ENCODE measurements at places on chromosomes 7 and 10. TPM values are rescaled to one million over a fixed set of nuclear protein-coding genes. Genes with fewer than 3 reads are reported as not detected.

Gene CHN2
- total RNA-seq: 0.15 TPM

Gene EBLN1
- not detected for total RNA-seq

Gene CPXM2
- not detected for total RNA-seq

Gene PHKG1
- 0.67 TPM for total RNA-seq

Gene NPSR1
- not detected for total RNA-seq

Gene OR6V1
- not detected for total RNA-seq

Gene TUBAL3
- total RNA-seq: not detected

DNA sequence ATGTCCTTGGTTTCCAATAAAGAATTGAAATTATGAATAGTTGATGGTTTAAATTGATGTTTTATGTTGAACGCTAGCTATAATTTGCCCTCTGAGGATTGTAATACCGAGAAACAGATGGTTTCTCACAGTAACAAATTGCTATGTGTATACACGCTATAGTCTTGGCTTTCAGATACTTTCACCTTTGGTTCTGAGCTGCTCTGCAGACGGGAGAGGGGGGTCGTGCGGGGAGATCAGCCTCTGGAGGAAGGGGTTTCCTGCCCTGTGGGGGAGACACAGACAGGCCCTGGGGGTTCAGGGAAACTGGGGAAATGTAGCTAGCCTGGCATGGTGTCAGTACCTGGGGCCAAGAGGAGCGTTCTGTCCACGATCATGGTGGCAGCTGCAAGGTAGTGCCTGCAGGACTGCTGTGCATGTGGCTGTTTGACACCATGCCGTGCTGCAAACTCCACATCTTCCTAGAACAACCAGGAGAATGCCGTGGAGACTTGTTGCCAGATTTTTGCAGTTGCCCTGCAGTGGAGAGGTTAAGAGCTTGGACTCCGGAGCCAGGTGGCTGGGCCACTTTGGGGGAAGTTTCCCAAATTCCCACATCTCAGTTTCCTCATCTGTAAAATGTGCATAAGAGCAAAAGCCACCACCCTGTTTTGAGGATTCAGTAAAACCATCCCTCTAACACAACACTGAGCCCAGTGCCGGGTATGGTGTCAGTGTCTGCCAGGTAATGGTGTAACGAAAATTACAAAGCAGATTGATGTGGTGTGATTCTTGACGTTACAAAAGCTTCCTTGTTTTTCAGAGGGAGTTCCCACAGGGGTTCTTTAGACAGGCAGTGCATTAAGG, 167.9 kb downstream of the CUX1 start:
- DNase-seq: no peak

DNA sequence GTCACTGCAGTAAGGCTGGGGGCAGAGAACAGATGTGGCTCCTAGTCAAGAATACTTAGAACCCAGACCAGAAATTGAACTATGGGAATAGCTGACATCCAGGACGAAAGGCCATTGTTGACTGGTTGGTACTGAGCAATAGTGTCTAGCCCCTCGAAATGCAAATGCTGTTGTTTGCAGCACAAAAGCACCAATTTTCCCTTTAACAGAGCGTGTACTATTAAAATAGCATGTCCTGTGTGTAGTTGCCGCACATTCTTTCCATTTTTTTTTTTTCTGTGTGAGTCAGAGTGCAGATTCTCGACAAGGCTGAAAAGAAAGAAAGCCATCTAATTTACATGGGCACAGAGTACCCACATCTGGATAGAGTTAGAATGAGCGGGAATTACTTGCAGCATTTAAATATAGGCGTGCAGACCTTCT, 302.4 kb downstream of the PTEN start:
- DNase-seq: no peak

DNA sequence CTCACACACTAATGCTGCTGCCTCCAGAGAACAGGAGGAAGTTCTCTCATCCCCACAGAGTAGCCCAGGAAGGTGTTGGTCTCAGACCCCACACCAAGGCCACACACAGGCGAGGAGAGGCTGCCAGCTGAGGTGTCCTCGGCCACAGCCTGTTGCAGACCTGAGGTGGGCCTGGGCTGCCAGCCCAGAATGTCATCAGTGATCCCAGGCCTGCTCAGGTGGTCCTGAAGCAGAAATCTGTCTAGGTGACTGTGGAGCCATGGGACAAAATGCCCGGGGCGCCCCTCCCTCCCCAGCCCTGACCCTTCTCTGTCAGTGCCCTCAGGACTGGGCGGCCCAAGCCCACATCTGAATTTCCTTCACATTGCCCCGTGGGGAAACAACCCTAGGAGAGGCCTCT, 43.5 kb upstream of the LRRC4 start:
- no peak for DNase-seq

GRCh38 chr7:25759748-25760147, 392.2 kb upstream of the NFE2L3 start:
- no peak for DNase-seq

GRCh38 chr10:49161411-49161997, 26.7 kb downstream of the TMEM273 start:
- DNase-seq: no peak

DNA sequence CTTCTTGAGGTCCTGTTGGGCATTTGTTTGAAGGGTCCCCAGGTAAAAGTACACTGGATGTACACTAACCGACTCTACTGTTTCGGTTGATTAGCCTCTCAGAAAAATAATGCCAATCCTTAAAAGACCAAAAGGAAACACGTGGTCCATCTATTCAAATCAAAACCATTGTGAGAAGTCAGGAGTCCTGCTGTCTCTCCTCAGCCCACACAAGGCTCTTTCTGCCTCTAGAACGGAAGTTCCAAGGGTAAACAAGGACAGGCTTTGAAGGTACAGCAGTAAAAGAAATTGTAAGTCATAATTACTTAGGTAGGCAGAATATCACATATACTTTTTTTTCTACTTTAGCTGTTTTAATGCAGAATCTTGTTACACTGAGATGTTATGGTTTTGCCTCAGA, 71.7 kb upstream of the TPK1 start:
- DNase-seq: no peak

DNA sequence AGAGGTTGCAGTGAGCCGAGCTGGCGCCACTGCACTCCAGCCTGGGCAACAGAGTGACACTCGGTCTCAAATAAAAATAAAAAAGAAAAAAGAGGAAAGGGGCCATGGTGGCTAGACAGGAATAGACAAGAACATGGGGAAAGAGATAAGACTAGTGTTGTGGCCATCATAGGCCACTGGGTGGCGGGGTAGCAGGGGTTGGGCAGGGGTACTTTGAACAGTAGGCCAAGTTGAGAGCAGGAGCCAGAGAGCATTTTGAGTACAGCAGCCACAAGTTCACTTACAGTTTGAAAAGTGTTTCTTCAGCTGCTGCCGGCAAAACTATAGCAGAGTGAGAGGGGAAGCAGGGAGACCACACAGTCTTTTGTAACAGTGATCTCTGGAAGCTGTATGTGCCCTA, 656.0 kb downstream of the CNTNAP2 start:
- no peak for DNase-seq

DNA sequence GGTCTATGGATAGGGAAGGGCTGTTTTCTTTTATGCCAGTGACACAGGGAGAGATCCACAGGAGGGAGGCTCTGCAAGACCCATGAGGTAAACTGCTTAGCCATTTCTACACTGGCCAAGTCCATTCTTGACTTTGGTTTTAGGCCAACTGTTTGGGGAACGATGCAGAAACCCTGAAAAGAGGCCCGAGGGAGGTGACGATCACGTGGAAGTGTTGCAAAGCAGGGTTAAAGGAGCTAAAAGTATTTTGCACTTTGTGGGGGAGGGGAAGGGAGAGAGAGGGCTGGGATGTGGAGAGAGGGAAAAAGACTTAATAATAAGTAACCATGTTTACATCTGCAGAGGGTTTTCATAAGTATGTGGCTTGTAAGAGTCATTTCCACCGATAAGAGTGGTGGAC, 239.7 kb downstream of the EMX2 start:
- no peak for DNase-seq

Data from Panc1 (cell line).